Ovary (tissue), 10 donors: ENCODE measurements at places on chromosomes 6 and 20. TPM values are rescaled to one million over a fixed set of nuclear protein-coding genes. Genes with fewer than 3 reads are reported as not detected.

FAM162B gene
- total RNA-seq: 2.2 TPM

DNA sequence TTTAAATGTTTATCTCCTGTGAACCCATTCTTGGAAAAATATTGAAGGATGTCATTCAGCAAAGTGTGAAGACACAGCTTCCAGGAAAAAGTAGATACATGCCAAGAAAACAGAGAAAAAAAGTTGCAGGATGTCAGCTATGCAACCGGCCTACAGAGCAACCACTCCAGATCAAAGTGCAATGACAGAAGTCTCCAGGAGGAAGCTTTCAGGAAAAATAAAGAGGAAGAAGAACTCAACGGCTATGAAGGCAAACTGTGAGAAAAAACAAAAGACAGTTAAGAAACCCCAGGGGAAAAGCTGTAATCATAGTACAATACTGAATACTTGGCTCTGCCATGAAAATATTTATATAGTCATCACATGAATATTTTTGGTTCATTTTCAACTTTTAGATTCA lies 30.6 kb downstream of the REPS1 start:
- H3K27ac ChIP-seq: no peak overlapping the region
- no peaks in the 10 kb centered on the region for H3K4me1 ChIP-seq
- H3K27me3 ChIP-seq: no peaks in the 10 kb centered on the region
- DNase-seq: no peak
- no peaks in the 10 kb centered on the region for H3K36me3 ChIP-seq

DNA sequence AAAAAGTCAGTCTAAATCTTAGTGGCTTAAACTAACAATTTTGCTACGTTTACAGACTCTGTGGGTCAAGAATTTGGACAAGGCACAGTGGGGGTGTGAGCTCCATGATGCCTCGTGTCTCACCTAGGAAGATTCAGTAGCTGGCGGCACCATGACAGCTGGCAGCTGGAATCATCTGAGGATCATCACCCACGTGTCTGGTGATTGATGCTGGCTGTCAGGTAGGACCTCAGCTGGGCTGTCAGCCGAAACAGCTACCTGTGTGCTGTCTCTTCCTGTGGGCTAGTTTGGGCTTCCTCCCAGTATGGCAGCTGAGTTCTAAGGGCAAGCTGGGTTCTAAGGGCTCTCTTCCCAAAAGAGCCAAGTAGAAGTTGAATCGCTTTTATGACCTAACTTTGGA lies 26.4 kb upstream of the DLGAP4 start:
- H3K4me3 ChIP-seq: no peak overlapping the region
- H3K27me3 ChIP-seq: no peaks in the 10 kb centered on the region
- no peak overlapping the region for H3K27ac ChIP-seq

GRCh38 chr6:109491207-109491938 lies 8.4 kb upstream of the ZBTB24 start:
- H3K27ac ChIP-seq: no peak overlapping the region
- no peak overlapping the region for H3K4me3 ChIP-seq
- no peaks in the 10 kb centered on the region for H3K36me3 ChIP-seq
- no peaks in the 10 kb centered on the region for H3K4me1 ChIP-seq
- no peaks in the 10 kb centered on the region for H3K27me3 ChIP-seq

DNA sequence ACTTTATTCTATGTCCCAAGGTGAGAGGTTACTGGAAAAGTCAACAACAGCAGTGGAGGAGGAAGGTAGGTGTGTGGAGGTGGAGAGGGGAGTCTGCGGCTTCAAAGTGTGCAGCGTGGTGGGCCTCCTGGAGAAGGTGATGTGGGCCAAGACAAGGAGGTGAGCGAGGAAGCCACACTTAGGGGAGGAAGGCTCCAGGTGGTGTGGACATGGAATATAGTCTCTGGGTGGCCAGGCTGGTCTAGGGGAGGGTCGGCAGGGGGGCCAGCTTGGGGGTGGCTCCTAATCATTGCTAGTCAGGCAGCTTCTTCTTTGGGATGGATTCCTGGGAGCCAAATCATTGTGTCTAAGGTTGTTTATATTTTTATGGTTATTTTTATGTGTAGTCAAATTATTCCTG lies 111.5 kb upstream of the CDH4 start:
- DNase-seq: no peak
- no peaks in the 10 kb centered on the region for H3K36me3 ChIP-seq
- H3K27me3 ChIP-seq: no peaks in the 10 kb centered on the region
- H3K27ac ChIP-seq: no peak overlapping the region
- no peak overlapping the region for H3K4me3 ChIP-seq
- H3K4me1 ChIP-seq: no peaks in the 10 kb centered on the region

- no peaks in the 10 kb centered on the region for H3K4me1 ChIP-seq
- H3K4me3 ChIP-seq: no peak overlapping the region
- no peaks in the 10 kb centered on the region for H3K36me3 ChIP-seq
- DNase-seq: no peak
- no peak overlapping the region for H3K27ac ChIP-seq
- no peaks in the 10 kb centered on the region for H3K27me3 ChIP-seq
Observed at GRCh38 chr6:78487401-78487800, 379.9 kb upstream of the IRAK1BP1 start.

- no peaks in the 10 kb centered on the region for H3K4me1 ChIP-seq
- H3K27ac ChIP-seq: no peak overlapping the region
- H3K4me3 ChIP-seq: no peak overlapping the region
Observed at GRCh38 chr20:58251979-58252591, 23.6 kb upstream of the ANKRD60 start.

GRCh38 chr6:155274106-155274505 lies 10.3 kb downstream of the CLDN20 start:
- peak overlapping the region; percentile 41 for H3K27ac ChIP-seq
- H3K36me3 ChIP-seq: no peaks in the 10 kb centered on the region
- peaks cover 6% of the 10 kb centered on the region for H3K4me1 ChIP-seq
- H3K27me3 ChIP-seq: no peaks in the 10 kb centered on the region

GRCh38 chr20:54645445-54646155 lies 170.2 kb downstream of the DOK5 start:
- H3K4me3 ChIP-seq: no peak overlapping the region
- H3K27ac ChIP-seq: no peak overlapping the region
- no peaks in the 10 kb centered on the region for H3K36me3 ChIP-seq
- no peak for DNase-seq

RNF182 gene
- 0.42 TPM for total RNA-seq

- DNase-seq: no peak
- no peaks in the 10 kb centered on the region for H3K36me3 ChIP-seq
- no peak overlapping the region for H3K4me3 ChIP-seq
- H3K27ac ChIP-seq: no peak overlapping the region
- no peaks in the 10 kb centered on the region for H3K4me1 ChIP-seq
Observed at GRCh38 chr6:107466062-107466461, 6.7 kb upstream of the PDSS2 start.

RFX6 gene
- not detected for total RNA-seq

BCL2L1 gene
- total RNA-seq: 21.7 TPM

DNA sequence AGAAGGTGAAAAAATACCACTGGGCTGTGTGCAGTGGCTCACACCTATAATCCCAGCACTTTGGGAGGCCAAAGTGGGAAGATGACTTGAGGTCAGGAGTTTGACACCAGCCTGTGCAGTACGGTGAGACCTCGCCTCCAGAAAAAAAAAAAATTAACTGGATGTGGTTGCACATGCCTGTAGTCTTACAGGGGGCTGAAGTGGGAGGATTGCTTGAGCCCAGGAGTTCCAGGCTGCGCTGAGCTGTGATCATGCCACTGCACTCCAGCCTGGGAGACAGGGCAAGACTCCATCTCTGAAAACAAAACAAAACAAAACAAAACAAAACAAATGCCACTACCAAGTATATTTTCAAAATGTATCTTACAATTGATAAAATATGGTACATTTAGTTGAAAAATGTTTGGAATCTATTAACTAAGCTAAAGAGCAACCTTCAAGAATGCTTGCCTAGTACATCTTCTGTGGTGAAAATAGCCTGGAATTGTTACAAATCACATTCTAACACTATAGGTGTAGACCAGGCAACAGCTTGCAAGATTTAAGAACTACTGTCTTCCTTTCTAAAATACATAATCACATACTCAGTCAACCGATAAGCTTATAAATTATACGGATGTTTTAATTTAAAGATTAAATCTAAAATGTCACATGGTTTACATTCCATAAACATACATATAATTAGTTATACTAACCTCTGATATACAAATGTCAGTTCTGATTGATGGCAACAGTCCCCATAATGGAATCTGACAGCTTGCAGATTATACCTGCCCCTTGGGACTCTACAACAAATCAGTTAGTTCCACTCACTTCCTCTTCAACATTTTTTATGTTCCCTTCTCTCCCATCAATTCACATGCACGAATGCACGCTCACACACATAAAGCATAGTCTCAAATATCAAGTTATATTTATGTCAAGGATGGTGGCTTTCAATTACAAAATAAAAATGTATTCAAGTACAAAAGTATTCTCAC lies 150.8 kb downstream of the ASCC3 start:
- no peak overlapping the region for H3K27ac ChIP-seq
- H3K36me3 ChIP-seq: no peaks in the 10 kb centered on the region
- H3K27me3 ChIP-seq: no peaks in the 10 kb centered on the region

MYBL2 gene
- total RNA-seq: 0.11 TPM

DNA sequence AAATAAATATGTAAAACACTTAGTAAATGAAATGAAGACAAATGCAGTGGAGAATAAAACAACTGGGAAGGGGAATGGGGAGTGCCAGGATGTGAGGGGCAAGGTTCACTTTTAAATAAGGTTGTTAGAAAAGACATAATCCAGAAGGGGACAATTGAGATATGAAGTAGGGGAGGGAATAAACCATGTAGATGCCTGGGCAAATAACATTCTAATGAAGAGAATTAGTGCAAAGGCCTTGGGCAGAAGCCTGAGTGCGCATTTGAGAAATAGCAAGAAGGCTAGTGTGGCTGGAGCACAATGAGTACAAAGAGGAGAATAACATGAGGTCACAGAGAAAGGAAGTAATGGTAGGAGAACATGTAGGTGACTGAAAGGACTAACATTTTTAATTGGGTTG lies 2.4 kb downstream of the CEP57L1 start:
- DNase-seq: no peak
- no peaks in the 10 kb centered on the region for H3K4me1 ChIP-seq
- no peak overlapping the region for H3K4me3 ChIP-seq
- no peaks in the 10 kb centered on the region for H3K27me3 ChIP-seq

GRCh38 chr6:12009876-12010634 lies 2.1 kb upstream of the HIVEP1 start:
- peaks cover 2% of the 10 kb centered on the region for H3K4me1 ChIP-seq
- H3K27me3 ChIP-seq: no peaks in the 10 kb centered on the region

GRCh38 chr6:35037664-35038038 lies 103.5 kb downstream of the TCP11 start:
- H3K36me3 ChIP-seq: no peaks in the 10 kb centered on the region
- H3K4me1 ChIP-seq: no peaks in the 10 kb centered on the region
- DNase-seq: no peak
- no peak overlapping the region for H3K27ac ChIP-seq

SLPI gene
- 622 TPM for total RNA-seq

DNA sequence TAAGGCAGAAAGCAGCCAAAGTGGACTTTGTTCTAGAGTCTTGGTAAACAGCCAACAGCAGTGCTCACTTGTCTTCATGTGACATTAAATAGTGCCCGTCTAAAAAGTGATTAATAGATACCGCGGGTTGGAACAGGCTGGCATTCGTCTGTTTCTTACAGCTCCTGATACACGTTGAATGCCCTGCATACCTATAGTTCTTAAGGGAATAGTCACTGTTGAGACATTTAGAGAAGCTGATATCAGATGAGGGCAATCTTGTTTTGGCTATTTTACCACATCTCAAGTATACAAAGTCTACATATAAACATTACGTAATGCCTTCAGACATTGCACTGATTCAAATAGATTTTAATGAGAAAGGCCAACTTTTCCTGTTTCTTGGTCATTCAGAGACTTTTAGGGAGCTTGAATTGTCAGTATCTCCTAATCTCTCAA lies 374.9 kb upstream of the FLRT3 start:
- DNase-seq: no peak
- H3K36me3 ChIP-seq: no peaks in the 10 kb centered on the region
- no peaks in the 10 kb centered on the region for H3K4me1 ChIP-seq
- no peak overlapping the region for H3K27ac ChIP-seq
- H3K4me3 ChIP-seq: no peak overlapping the region

TAP2 gene
- total RNA-seq: 19.5 TPM

PLCB4 gene
- total RNA-seq: 11.8 TPM

DNA sequence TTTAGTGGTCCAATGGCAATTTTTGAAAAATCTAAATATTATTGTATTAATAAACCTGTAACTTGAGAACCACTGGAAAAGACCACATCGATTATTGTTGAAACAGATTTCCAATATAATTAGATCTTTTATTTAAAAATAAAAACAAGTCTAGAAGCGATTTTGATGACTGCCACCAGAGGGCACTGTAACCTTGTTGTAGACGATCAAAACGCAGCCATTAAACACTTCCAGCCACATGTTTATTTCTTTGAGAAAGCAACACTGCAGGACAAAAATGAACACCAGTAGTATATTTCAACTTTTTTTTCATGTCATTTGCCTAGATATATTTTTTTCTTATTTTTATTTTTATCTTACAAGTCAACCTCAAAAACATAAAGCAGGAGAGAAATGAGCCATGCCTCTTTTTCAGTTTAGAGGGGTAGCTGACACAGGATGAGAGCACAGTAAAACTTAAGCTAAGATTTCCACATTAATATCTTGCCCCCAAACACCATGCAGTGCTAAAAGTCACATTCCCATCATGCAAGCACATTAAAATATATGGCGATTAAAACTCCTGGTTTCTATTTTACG lies 115.4 kb downstream of the OPRM1 start:
- no peaks in the 10 kb centered on the region for H3K27me3 ChIP-seq
- no peak overlapping the region for H3K4me3 ChIP-seq
- no peaks in the 10 kb centered on the region for H3K36me3 ChIP-seq
- peaks cover 1% of the 10 kb centered on the region for H3K4me1 ChIP-seq

SCRT2 gene
- total RNA-seq: not detected

GRCh38 chr20:56343861-56344381 lies 14.9 kb upstream of the FAM210B start:
- H3K36me3 ChIP-seq: no peaks in the 10 kb centered on the region
- H3K27ac ChIP-seq: no peak overlapping the region
- no peak overlapping the region for H3K4me3 ChIP-seq
- no peaks in the 10 kb centered on the region for H3K27me3 ChIP-seq
- H3K4me1 ChIP-seq: peaks cover 1% of the 10 kb centered on the region

DNA sequence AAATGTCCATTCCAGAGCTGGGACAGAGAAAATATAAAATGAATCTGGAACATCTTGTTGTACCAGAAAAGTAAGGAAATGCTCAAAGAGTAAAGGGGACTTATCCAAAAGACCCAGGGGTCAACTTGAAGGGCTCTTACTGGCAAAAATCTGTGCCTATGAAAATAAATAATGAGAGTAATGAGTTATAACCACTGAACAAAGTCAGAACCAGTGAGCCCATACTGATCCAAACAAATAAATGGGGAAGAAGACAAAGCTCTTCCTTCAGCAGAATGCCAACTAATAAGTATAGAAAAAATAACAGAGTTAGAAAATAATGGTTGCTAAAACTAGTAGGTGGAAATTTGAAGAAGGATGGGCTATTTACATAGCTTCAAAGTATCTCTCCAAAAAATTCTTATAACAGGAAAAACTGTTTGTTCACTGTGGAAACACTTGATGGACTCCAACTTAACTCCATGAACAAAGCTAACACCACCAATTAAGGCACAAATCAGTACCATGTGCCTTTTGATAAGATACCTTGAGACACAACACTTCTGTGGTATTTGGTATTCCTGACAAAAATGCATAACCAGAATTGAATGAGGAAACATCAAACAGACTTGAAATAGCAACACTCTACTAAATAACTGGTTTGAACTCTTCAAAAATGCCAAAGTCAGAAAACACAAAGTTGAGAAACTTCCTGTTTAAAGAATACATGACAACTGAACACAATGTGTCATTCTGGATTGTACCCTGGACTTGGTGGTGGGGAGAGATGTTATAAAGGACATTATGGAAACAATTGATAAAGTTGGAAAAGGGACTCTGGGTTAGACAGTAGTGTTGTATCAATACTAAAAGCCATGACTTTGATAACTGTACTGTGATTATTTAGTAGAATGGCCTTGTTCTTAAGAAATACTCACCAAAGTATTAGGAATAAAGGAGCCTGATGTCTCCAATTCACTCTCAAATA lies 197.5 kb downstream of the ISM1 start:
- H3K27ac ChIP-seq: no peak overlapping the region
- no peaks in the 10 kb centered on the region for H3K4me1 ChIP-seq
- no peak overlapping the region for H3K4me3 ChIP-seq
